ENCODE measurements at places on chromosomes 12 and 14.

- DNase-seq = no peak
Measured at GRCh38 chr14:33707716-33708115, 243.2 kb downstream of the EGLN3 start.

- DNase-seq = no peak
Measured at GRCh38 chr12:96751626-96752025, 155.4 kb upstream of the NEDD1 start.

- DNase-seq = no peak
Measured at GRCh38 chr12:68739891-68740290, 6.1 kb upstream of the SLC35E3 start.

GRCh38 chr12:68391937-68392336, 59.8 kb upstream of the MDM1 start:
- no peak for DNase-seq

DNA sequence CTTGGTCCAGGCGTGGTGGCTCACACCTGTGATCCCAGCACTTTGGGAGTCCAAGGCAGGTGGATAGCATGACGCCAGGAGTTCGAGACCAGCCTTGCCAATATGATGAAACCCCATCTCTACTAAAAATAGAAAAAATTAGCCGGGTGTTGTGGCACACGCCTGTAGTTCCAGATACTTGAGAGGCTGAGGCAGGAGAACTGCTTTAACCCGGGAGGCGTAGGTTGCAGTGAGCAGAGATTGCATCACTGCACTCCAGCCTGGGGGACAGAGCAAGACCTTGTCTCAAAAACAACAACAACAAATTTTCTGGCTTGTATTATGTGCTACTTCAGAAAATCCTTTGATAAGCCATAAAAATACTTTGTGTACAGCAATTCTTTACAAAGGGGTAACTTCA, 41.1 kb downstream of the LARP4 start:
- no peak for DNase-seq

DNA sequence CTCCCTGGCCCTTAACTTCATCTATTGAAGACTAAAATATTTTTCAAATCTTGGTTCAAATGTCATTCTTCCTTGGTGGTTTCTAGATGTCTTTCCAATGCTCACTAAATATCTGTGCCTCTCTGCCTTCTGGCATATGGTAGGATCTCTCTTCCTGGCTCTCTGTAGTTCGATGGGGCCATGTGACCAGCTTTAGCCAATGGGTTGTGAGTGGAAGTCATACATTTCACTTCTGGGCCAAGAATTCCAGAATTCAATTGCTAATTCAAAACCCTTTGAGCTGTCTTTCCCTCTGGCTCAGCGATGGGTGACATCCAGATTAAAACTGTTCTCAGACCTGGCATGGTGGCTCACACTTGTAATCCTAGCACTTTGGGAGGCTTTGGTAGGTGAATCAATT, 25.8 kb upstream of the CTDSP2 start:
- no peak for DNase-seq

All from T-helper 1 cell (primary cell).